ENCODE measurements at places on chromosomes 3 and 15.

DNA sequence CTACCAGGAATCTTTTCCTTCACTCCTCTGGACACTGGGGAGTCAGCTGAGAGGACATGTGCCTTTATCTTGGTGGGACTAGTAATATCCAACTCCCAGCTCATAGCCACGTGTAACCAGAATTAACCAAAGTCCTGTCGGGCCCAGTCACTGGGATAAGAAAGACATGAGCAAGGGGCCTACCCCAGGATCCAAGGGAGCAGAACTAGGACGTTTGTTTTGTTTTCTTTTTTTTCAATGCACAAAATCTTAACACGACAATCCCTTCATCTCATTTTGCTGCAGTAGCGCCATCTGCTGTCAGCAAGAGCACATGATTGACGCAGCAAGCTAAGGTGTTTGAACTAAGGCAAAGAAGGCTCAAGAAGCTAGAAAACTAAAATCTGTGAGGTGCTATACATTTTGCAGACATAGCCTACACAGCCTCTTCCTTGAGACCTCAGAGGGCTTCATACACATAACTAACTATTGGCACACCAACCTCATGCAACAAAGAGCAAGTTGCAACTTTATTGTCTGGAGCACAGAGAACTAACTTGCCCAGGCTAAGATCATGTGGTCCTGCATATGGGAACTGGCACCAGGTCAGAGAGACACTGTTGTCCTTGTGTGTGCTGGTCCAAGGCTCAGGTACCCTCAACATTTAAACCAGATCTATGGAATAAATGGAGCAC lies 43.6 kb downstream of the RLBP1 start:
- DNase-seq: peak; percentile 65

GRCh38 chr3:45946875-45947274 lies 3.6 kb downstream of the CXCR6 start:
- DNase-seq: no peak

- DNase-seq: no peak
Measured at GRCh38 chr15:66859688-66860253, 157.7 kb downstream of the SMAD6 start.

DNA sequence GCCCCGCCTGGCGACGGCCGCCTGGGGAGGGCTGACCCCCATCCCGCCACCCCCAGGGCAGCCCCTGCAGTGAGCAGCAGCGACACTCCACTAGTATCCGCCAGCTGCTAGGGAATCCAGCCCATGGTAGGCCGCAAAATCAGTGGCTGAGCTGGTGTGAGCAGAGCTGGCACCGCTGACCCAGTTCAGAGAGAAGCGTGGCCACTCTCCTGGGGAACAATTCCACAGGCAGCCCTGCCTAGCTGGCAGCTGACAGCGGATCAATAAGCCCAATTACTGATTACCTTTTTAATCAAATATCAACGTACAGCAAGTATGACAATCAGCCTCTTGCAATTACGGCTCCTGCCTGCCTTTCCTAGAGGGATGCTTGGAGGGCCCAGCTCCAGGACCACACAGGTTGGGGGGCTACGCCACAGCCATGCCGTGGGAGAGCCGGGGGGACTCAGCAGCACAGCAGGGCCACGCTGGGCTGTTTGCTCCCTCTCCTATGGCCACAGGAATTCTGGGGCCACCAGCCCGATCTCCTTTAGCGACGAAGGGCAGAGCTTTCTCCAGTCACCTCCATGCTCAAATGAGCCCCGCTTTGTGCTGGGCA lies 13.9 kb downstream of the DNAJB8 start:
- no peak for DNase-seq

- DNase-seq: no peak
Measured at GRCh38 chr15:78907577-78907976, 34.9 kb downstream of the MORF4L1 start.

- DNase-seq: no peak
Measured at GRCh38 chr3:156749244-156749643, 74.9 kb downstream of the TIPARP start.

DNA sequence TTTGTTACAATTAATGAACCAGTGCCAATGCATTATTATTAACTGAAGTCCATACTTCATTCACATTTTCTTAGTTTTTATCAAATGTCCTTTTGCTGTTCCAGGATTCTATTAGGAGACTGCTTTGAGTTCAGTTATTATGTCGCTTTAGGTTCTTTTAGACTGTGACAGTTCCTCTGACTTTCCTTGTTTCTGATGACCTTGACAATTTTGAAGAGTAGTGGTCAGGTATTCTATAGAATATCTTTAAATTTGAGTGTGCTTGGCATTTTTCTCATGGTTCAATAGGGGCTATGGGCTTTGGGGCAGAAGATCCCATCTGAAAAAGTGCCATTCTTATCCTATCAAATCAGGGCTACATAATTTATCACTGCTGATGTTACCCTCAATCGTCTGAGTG lies 126.3 kb downstream of the APBA2 start:
- DNase-seq: no peak

GRCh38 chr3:12286927-12287726 lies 1.7 kb upstream of the PPARG start:
- no peak for DNase-seq

DNA sequence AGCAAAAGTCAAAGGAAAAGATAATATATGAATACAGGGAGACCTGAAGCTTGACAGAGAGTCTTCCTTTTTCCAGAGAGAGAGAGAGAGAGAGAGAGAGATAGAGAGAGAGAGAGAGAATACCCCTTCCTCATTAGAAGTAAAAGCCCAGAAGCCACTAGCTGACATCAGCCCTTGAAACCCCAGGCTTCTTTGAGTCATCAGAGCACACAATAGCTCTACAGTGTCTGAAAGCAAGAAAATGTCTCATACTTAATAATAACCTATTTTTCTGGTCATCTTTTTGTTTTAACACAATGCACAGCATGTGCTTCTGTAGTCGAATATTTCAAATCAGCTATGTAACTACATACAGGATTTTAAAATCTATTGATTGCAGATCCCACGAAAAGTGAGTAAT lies 109.2 kb upstream of the NANOGP8 start:
- peak; percentile 2 for DNase-seq

DNA sequence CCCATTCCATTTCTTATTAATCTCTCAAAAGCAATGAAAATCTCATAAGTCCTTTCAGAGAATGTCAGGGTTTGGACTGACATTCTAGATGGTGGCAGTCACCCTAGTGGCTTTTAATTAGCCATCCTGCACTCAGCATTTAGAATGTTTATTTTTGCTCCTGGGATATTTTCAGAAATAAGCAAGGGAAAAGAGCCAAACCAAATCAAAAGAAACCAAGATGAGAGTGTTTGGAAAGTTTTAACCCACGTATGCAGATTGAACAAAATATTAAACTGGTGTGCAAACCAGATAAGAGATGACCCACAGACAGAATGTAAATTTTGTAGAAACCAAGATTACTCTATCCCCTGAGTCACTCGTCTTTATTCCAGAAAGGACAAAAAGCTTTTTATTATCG lies 275.8 kb downstream of the SQOR start:
- no peak for DNase-seq

DNA sequence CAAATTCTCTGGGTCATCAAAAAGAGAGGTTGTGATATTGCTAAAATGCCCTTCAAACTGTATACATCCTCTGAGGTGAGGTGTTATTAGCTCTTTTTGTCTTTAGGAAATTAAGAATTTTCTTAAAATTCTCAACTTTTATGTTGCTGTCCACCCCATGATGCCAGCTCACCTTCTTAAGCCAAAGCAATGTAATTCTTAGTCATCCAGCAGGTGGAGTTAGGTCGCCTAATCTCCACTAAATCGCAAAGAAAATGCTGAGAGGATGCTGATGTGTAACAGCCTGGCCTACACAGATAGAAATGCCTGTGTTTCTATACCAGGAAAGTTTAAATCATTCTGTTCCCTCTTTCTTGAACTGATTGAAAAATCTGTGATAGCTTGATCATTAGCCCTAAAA lies 770.2 kb upstream of the ALCAM start:
- peak; percentile 53 for DNase-seq

DNA sequence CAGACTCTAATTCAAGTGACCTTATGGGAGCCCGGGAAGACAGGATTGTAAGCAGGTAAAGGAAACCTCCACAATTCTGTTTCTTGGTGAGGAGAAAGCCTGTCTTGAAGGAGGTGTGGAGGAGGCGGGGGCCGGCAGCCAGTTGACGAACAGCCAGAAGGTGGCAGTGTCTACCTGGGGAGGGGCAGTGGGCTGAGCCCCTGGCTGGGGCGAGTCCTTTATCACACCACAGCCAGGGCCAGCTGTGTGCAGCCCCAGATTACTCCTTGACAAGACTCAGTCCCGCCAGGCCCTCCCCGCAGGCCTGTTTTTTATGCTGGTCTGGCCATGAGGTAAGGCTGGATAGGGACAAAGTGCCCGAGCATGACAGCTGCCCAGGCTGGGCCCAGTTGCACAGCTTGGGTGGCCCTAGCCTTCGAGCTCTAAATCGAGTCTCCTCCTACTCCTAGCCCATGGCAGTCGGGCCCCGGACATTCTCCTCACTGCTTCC lies 40.9 kb upstream of the IDH2 start:
- peak; percentile 82 for DNase-seq

- no peak for DNase-seq
Measured at GRCh38 chr3:141828890-141829289, 47.6 kb upstream of the ATP1B3 start.

DNA sequence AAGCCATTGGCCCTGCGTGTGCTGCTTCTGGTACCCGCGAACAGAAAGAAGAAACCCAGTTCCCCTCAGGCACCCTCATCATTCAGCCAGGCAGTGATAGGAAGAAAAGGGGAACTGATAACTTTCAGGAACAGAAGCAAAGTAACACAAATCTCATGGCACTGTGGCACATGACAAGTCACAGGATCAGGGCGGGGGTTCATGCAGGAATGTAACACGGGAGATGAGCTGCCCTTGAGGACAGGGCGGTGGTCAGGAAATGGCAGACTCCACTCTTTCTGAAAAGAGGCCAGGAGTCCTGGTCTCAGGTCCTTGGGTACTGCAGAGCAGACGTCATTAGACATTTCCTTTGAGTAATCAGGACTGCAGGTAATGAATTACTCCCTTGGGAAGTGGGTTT lies 95.5 kb downstream of the CCNL1 start:
- no peak for DNase-seq

DNA sequence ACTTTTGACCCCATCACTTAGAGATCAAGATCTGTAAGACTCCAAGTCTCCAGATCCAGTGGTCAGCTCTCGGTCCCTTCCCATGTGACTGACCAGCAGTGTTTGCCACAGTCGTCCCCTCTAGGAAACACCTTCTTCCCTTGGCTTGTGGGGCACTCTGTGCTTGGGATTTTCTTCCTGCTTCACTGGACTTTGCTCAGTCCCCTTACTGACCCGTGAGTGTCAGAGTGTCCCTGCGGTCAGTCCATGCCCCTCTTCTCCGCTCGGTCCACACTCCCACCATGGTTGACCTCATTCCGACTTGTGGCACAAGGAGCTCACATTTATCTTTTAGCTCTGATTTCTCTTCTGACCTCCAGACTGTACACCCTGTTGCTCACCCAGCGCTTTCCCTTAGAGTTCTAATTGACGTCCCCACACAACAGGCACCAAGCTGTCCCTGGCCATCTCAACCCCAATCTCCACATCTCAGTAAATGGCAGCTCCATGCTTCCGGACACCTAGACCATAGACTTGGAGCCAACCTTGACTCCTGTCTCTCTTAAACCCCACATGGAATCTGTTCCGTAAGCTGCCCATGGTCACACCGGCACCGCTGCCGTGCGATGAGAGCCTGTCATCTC lies 67.9 kb downstream of the APBA2 start:
- no peak for DNase-seq

GRCh38 chr3:30503446-30503845 lies 103.0 kb upstream of the TGFBR2 start:
- DNase-seq: no peak

- no peak for DNase-seq
Measured at GRCh38 chr15:57540736-57541135, 51.0 kb upstream of the MYZAP start.

DNA sequence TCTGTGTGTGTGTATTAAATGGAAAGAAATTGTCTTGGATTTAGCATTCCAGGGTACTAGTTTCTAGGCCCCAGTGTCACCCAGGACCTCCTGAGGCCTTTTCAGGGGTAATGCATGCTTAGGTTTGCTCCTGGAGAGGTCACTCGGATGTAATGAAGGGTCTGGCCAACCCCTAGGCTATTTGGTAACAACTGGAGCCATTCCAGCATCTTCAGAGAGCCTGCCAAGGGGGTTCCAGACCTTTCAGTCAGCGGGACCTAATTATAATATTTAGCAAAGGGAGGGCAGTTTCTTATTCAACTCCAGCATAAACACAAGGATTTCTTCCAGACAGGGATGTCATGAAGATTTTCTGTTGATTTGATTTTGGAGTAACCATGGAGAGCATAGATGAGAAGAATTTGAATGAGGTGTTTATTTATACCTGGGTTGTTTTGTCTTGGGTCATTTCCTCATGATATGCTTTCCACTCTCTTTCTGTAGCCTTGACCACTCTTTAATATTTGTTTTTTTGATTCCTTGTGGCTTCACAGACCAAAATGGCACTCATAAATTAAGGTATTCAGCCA lies 17.4 kb downstream of the KAT2B start:
- DNase-seq: no peak

DNA sequence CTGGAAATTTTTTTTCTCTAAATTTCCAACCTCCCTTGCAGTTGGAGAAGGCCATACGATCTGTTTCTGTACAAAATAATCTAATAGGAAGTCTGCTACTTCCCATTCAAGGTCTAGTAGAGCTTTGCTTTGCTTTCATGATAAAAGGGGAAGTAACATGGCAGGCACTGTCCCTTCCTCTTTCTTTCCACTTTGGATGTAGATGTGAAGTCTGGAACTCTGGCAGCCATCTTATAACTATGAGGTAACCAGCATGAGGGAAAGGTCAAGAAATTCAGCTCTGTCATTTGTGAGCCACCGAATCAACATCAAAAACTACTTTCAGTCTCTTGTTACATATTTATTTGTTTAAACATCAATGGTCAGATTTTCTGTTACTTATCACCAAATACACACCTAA lies 156.3 kb downstream of the MTHFS start:
- no peak for DNase-seq

- DNase-seq: no peak
Measured at GRCh38 chr3:6249679-6250078, 611.2 kb upstream of the GRM7 start.

- DNase-seq: peak; percentile 51
Measured at GRCh38 chr3:63042833-63043232, 167.6 kb upstream of the CADPS start.

DNA sequence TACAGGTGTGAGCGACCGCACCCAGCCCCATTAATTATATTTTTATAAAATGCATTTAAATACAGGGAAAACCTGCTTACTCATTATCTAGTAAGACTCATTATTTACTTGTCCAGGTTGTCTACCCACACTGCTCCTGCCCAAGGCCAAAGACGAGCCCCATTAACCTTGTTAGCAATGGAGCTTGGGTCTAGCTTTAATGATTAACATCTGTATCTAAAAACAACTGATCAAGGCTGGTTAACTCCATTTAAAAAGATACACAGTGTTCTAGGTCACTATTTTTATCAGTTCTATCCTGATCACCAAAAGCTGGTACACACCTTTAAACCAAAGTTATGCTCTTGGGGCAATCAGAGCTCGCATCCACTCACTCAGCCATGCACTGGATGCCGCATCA lies 10.4 kb upstream of the NCKIPSD start:
- no peak for DNase-seq
